Uterus (tissue), 4 donors: ENCODE measurements at places on chromosomes 2 and 18. TPM values are rescaled to one million over a fixed set of nuclear protein-coding genes. Genes with fewer than 3 reads are reported as not detected.

Gene BOLA3
- total RNA-seq, result 54.4 TPM

Gene ADD2
- 5.2 TPM for total RNA-seq

Gene SKOR2
- not detected for total RNA-seq

Gene REEP1
- 16.1 TPM for total RNA-seq

Gene CD8B
- total RNA-seq, result not detected

Gene TSHZ1
- total RNA-seq, result 20.1 TPM

Gene ELAC1
- 10.8 TPM for total RNA-seq

Gene NR4A2
- total RNA-seq, result 1.3 TPM

Gene SEC11C
- 136 TPM for total RNA-seq

Gene SAG
- not detected for total RNA-seq

Gene CDKL4
- total RNA-seq, result 2.1 TPM

Gene STAMBP
- total RNA-seq, result 31.8 TPM

DNA sequence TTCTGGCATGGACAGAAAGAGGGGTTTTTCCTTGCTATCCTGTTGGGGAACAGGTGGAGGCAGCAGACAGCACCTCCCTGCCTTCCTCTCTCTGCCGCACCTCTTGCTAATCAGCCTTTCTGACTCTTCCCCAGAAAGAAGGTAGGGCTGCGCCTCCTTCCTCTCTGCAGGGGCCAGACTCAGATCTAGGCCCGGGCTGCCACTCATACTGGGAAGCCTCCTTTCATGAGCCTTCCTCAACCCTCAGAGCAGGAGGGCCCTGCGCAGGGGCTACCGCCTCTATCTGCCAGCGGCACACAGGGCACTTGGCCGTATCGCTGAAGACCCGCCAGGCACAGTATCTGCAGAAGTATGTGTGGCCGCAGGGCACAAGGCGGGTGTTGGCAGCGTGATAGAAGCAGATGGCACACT, 7.1 kb downstream of the NEURL3 start:
- DNase-seq, result no peak

- no peak for DNase-seq
Measured at GRCh38 chr18:10015288-10015701, 101.5 kb downstream of the VAPA start.

DNA sequence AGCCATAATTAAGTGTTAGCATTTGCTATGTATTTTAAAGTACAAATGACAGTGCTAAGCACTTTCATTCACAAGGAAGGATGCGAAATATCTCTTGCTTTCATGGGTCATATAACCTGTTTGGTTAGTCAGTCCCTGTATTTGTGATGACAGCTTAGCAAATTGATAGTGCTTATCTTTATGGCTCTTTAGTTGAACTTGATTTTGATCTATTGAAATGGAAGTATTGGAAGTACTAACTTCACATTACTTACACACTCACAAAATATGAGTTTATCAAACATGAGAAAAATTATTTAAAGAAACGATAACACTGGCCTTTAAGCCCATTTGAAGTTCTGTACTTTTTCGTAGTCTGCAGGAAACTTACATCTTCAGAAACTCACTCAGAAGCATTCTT, 97.4 kb upstream of the NEUROD1 start:
- DNase-seq, result no peak

DNA sequence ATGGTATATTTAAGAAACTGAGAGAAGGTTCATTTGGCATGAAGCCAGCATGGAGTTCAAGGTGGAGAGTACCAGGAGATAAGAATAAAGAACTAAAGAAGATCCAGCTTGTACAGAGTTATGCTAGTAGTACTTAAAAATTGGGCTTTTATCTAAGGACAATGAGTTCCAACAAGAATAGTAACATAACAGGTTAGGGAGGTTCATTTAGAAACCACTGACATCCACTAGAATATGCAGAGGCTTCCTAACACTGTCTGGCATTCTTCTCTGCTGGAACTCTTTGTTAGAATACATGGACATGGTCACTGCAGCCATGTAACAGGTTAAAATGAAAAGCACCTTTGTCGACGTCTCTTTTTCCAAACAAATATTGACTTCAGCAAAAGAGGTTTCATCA, 42.6 kb upstream of the DSC1 start:
- no peak for DNase-seq

GRCh38 chr2:175154661-175155082, 13.3 kb downstream of the ATF2 start:
- DNase-seq, result no peak

DNA sequence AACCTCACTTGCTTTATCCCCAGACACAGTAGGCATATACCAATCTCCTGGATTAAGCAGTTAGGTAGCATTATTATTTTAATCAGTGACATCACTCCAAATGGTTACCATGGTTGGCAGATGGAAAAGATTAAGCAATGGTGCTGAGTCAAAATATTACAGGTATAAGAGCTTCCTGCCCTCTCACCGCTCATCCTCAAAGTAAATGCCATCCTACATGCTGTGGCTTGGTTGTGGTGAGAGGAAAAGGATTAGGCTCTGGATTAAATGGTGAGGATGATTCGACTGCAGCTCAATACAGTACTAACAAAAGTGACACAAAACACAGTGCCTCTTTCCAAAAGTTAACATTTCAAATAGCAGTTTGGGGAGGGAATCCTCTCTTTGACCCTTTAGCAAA, 108.9 kb upstream of the ACAA2 start:
- DNase-seq, result no peak

DNA sequence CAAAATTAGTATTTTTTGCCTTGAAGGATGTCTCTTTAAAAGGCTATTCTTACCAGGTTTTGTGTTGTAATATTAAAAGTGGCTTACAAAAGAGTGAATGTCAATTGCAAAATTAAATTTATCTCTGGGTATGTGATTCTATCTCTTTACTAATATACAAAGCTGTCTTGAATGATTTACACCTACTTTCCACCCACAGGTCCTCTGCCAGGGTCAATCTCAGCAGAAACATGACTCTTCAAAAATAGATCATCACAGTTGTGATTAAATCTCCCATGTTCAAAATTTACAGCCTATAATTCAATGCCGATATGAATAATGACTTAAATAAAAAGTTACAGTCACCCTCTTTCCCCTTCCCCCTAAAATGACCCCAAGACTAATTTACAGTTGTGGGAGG, 78.8 kb downstream of the SLC8A1 start:
- DNase-seq, result no peak

GRCh38 chr18:51108330-51108729, 78.3 kb downstream of the SMAD4 start:
- no peak for DNase-seq

GRCh38 chr2:224393157-224393872, 8.6 kb downstream of the FAM124B start:
- DNase-seq, result no peak

GRCh38 chr18:39681061-39681460, 2115.5 kb upstream of the CELF4 start:
- DNase-seq, result no peak

- DNase-seq, result no peak
Measured at GRCh38 chr2:141701618-141702017, 429.2 kb downstream of the LRP1B start.

- DNase-seq, result no peak
Measured at GRCh38 chr2:1613078-1613445, 131.3 kb downstream of the PXDN start.

GRCh38 chr2:121018136-121019061, 266.6 kb downstream of the TFCP2L1 start:
- DNase-seq, result peak; percentile 28

DNA sequence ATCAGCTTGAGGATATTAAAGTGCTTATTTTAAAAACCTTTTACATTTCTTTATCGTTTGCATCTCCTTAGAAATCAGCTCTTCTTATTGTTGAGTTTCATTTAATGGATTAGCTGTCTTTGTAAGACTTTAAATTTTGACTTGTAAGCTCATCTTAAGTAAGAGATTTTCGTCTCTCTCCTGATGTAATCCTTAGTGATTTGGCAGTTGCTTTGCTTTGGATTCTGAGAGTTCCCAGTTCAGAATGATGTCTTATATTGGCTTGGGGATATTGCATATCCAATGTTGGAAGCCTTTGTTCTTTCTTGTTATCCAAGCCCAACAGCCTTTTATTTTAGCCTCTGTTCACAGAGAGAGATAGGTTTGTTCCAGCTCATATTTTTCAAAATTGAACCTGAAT, 212.1 kb downstream of the ARL6IP6 start:
- no peak for DNase-seq

DNA sequence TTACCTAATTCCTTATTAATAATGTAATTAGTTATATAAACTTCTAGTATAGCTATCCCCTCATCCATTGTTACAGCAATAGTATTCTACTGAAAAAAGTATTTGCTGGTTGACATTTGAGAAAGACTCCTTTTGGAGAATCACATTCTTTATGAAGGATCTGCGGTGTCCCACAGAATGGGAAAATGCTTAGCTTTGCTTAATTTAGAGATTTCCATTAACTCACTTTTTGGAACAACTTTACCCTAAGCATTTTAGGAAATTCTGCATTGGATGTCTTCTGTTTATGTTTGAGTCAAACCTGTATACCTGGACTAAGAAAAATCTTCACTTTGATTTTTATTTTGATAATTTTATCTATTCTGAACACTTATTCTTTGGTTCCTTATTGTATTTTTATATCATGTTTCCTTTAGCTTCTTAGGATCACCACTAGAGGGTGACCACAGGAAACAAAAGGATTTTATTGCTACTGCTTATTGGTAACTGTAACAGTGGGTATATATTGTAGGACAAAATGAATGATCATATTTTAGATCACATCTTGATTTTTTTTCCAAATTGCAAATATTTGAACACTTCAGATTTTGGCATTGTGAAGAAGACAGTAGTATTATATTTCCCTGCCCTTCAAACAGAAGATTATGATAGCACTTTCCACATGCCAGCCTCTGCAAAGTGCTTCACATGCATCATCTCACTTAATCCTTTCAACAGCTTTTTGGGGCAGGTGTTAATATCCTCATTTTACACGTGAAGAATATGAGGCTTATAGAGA, 79.6 kb downstream of the MIB1 start:
- DNase-seq, result no peak

GRCh38 chr18:23301972-23302371, 151.1 kb upstream of the RIOK3 start:
- DNase-seq, result no peak

- no peak for DNase-seq
Measured at GRCh38 chr2:36493306-36493705, 104.7 kb downstream of the FEZ2 start.

- peak; percentile 46 for DNase-seq
Measured at GRCh38 chr2:101012706-101013181, 10.7 kb downstream of the RPL31 start.

- DNase-seq, result no peak
Measured at GRCh38 chr18:12928641-12929040, 19.2 kb upstream of the SEH1L start.

DNA sequence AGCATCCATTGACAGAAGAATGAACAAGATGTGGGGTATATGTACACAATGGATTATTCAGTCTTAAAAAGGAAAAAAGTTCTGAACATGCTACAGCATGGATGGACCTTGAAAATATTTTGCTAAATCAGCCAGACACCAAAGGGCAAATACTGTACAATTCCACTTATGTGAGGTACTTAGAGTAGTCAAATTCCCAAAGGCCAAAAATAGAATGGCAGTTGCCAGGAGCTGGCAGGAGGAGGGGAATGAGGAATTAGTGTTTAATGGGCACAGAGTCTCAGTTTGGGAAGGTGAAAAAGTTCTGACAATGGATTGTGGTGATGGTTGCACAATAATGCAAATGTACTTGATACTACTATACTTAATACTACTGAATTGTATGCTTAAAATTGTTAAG, 193.2 kb downstream of the MBD2 start:
- DNase-seq, result no peak

- no peak for DNase-seq
Measured at GRCh38 chr2:126658319-126658904, 2.5 kb downstream of the GYPC start.

DNA sequence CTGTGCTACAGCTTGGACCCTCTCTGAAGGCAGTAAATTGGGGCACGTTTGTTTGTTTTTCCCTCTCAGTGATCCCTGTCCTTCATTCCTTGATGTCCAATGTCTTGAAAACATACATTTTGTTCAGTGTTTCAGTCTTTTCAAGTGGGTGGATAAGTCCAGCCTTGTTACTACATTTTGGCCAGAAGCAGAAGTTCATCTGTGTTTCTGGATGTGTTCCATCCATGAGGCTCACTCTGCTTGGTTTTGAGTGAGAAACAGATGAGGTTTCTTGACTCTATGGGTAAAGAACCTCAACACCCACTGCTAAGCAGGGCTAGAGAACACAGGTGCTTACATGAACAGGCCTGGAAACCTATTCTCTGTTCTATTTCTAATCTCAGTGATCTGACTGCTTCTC, 74.5 kb upstream of the RFX8 start:
- DNase-seq, result no peak

DNA sequence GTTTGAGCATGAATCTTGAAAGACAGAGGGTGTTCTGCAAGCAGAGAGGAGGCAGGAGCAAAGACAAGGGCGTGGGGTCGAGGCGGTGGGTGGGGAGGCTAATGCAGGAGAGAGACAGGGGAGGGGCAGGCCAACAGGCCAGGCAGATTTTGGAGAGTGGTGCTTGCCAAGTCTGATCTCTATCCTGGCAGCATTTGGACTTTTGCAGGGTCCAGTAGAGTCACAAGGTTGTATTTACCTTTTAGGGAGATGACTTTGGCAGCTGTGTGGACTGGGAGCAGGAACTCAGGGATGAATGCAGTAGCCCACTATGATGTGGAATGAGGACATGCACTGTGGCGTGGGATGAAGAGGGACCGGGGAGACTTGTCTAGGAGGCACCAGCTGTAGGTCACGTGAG, 15.7 kb upstream of the CEP192 start:
- DNase-seq, result no peak

GRCh38 chr2:30655660-30656059, 151.6 kb downstream of the CAPN13 start:
- DNase-seq, result no peak

- no peak for DNase-seq
Measured at GRCh38 chr2:75403991-75404428, 156.7 kb downstream of the EVA1A start.

DNA sequence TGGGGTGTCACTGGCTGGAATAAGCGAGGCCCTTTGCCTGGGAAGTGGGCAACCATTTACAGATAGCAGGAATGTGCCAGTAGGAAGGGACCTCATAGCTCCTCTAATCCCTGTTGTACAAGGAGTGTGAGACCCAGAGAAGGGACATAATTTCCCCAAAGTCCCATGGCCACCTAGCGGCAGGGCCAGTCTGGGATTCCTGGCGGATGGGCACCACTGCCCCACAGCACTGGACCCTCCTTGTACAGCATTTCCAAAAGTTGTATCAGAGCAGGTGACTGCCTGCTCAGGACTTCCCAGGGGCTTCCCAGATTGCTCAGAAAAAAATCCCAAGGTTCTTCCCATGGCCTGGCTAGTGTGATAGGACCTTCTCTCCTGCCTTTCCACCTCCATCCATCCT, 185.8 kb downstream of the GLI2 start:
- no peak for DNase-seq

- DNase-seq, result no peak
Measured at GRCh38 chr2:52532956-52533355, 1234.6 kb upstream of the CHAC2 start.

- no peak for DNase-seq
Measured at GRCh38 chr2:61718965-61719364, 134.9 kb downstream of the FAM161A start.
